Femur (tissue), 1 donor: ENCODE measurements at places on chromosomes 3 and 15.

GRCh38 chr3:63508305-63508704 is 144.2 kb upstream of the SNTN start:
- DNase-seq, result no peak

GRCh38 chr3:155805204-155805801 is 775 bp downstream of the C3orf33 start:
- peak; percentile 43 for DNase-seq

GRCh38 chr3:186283651-186284348 is 78.2 kb downstream of the DGKG start:
- no peak for DNase-seq

- DNase-seq, result no peak
These were observed 10.4 kb downstream of the WDR48 start for GRCh38 chr3:39062180-39062579.

DNA sequence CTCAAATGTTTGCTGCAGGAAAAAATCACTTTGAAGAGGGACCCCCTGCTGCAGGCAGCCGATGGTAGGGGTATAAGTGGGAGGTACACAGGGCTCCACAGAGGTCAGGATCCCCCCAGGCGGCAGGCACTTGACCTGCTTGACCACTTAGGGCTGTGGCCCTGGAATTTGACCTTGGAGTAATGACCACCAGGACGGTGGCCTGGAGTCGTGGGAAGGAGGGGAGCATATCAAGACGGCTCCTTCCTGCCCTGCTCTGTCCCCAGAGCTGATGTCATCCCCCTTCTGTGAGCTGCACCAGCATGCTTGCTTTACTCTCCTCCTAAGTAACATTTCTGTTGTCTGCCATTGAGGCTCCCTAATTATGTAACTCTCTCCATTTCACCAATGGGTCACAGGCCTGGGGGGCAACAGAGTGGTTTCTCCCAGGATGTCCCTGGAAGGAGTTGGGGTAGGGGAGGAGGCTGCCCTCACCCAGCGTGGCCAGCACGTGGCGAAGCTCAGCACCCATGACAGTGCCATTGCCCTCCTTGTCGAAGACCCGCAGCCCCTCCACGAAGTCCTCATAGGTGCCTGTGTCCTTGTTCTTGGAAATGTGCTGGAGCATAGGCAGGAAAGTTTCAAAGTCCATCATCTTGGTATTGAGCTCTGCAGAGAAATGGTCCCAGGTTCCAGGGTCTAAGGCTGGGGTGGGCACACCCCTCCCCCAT is 4.1 kb downstream of the MYL3 start:
- no peak for DNase-seq

- DNase-seq, result no peak
These were observed 37.6 kb downstream of the ZNF148 start for GRCh38 chr3:125337506-125337905.

- DNase-seq, result no peak
These were observed 24.1 kb downstream of the CTDSPL start for GRCh38 chr3:37885814-37886213.

GRCh38 chr3:60992395-60992794 is 258.9 kb downstream of the FHIT start:
- DNase-seq, result peak; percentile 43

- DNase-seq, result no peak
These were observed 22.8 kb downstream of the PLS1 start for GRCh38 chr3:142618917-142619461.

- no peak for DNase-seq
These were observed 1.1 kb upstream of the BCL2L10 start for GRCh38 chr15:52113708-52114107.

GRCh38 chr15:71508081-71508682 is 302.2 kb upstream of the NR2E3 start:
- no peak for DNase-seq

DNA sequence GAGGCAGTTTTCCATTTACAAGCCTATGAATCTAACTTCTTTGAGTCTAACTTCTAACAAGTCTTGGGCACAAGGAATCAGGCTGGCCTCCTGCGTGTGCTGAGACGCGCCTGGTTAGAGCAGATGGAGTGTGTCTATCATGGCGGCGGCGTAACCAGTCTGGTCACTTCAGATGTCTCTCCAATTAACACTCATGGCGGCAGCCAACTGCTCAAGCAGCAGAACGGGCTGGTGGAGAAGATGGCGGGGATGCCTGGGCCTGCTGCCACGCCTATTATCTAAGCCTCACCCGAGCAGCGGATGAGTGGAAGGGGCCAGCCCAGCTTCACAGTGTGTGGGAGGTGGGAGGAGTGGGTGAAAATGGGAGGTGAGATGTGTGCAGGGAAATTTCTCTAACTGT is 246.4 kb upstream of the TPRG1 start:
- DNase-seq, result no peak

DNA sequence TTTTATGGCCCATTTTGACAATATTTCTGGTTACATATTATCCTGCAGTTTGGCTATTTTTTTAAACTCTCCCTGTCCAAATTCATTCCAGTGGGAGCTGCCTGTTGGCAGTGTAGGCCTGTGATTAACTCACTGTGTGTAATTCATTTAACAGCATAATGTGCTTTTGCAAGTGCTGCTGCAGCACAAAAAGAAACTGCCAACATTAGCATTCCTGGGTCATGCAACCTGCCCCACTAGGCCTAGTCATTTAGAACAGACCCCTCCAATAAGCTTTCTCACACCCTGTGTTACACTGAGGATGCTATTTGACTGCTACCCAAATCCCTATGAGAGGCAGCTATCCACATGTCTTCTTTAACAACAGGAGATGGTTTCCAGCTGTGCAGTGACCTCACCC is 251.2 kb upstream of the UBE2E2 start:
- DNase-seq, result peak; percentile 87

GRCh38 chr15:90860450-90860849 is 7.9 kb upstream of the FURIN start:
- no peak for DNase-seq

DNA sequence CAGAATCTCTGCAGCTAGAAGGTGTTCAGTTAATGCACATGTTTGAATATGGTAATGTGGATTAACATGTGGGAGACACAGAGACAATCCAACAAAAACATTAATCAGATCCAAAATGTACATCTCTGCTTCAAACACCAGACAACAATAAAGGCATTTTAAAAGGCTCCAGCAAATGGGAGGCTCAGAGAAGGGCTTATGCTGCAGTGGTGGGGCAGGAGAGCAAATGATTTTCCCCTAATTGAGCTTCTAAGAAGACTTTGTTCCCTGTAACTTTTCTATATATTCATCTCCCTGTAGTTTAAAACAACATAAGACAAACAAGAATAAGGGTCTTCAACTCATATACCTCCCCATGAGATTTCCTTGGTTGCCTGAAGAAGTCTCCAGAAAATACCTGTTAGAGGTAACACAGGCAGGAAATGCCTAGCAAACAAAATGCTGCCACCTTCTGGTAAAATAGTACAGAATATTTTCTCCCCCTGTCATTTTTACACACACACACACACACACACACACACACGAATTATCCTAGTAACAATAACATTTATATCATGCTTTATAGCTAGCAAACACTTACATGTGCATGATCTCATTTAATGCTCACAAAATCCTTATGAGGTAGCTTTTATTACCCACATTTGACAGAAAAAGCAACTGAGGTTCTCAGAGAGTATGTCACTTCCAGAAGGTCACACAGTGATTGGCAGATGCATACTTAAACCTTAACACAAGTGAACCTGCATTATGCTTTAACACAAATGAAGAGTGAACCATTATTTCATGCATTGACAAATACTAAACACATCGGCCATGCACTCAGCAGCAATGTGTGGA is 123.4 kb upstream of the MB21D2 start:
- no peak for DNase-seq

DNA sequence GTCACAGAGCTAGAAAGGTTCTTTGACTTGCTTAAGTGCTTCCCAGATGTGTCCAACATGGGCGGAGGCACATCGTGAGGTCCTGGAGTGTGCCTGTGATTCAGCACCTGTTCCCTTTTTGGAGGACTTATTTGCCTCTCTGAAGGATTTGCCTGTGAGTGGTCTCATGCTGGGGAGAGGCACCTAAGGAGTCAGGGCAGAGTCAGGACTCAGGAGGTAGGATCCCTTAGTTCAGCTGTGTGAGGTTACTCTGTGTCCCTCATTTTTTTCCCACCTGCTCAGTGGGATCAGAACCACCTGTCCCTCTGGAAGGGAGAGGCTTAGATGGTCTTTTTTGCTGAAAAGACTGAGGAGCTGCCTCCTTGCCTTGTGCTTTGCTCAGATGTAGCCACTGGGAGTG is 3.0 kb downstream of the ZNF589 start:
- DNase-seq, result no peak

- no peak for DNase-seq
These were observed 859.4 kb upstream of the NR2F2 start for GRCh38 chr15:95470997-95471689.

DNA sequence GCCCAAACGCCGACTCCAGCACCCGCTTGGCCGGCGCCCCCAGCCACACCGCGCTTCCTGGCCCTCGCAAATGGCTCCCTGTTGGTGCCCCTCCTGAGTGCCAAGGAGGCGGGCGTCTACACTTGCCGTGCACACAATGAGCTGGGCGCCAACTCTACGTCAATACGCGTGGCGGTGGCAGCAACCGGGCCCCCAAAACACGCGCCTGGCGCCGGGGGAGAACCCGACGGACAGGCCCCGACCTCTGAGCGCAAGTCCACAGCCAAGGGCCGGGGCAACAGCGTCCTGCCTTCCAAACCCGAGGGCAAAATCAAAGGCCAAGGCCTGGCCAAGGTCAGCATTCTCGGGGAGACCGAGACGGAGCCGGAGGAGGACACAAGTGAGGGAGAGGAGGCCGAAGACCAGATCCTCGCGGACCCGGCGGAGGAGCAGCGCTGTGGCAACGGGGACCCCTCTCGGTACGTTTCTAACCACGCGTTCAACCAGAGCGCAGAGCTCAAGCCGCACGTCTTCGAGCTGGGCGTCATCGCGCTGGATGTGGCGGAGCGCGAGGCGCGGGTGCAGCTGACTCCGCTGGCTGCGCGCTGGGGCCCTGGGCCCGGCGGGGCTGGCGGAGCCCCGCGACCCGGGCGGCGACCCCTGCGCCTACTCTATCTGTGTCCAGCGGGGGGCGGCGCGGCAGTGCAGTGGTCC is 3.5 kb downstream of the ISLR2 start:
- no peak for DNase-seq

- DNase-seq, result peak; percentile 49
These were observed 89.7 kb downstream of the LIPC start for GRCh38 chr15:58521293-58521991.

GRCh38 chr3:148439254-148439822 is 258.4 kb upstream of the AGTR1 start:
- no peak for DNase-seq

- DNase-seq, result no peak
These were observed 45.7 kb downstream of the FAM98B start for GRCh38 chr15:38499651-38500050.

DNA sequence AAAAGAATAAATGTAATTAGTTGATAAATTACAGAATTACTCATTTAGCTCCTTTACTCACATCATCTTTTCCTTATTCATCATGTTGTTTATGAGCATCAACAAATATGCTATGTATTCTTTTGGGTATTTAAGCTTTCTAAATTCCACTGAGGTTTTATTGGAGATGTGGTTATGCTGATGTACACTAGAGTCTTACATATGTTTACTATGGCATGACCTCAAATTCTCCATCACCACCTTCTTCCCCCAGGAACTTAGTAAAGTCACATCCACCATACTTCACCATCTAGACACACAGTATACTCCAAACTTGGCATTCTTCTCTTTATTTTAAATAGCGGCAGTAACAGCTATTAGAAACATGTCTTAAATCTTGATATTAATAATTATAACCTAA is 74.1 kb upstream of the MELTF start:
- DNase-seq, result no peak
